Endodermal cell (in vitro differentiated cells): ENCODE measurements at places on chromosomes 11 and 22. TPM values are rescaled to one million over a fixed set of nuclear protein-coding genes. Genes with fewer than 3 reads are reported as not detected.

GRCh38 chr11:106378513-106379179 lies 301.2 kb downstream of the AASDHPPT start:
- no peak for DNase-seq

DNA sequence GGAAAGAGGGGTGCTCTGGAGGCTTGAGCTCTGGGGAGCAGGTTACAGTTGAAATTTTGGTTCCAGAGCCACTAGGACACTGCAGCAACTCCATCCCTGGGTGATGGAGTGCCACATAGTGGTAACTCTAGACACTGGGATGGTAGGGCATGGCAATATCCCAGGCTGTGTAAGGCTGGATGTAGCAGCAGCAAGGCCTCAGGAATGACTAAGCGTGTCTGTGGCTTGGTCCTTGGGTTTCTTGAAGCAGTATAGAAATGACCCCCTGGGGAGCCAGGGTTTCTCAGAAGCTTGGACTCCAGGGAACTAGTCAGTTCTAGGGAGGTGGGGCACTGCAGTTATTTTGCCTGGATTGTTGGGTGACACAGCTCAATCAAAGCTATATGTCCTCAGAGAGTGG lies 8.1 kb downstream of the MS4A4A start:
- no peak for DNase-seq

GRCh38 chr22:37403267-37403960 lies 23.9 kb downstream of the ELFN2 start:
- DNase-seq, result peak; percentile 64

- DNase-seq, result no peak
These were observed 14.1 kb downstream of the BTBD10 start for GRCh38 chr11:13448876-13449275.

GRCh38 chr22:41305646-41306045 lies 4.3 kb downstream of the ZC3H7B start:
- DNase-seq, result no peak

GRCh38 chr11:64007629-64008282 lies 21.5 kb downstream of the OTUB1 start:
- DNase-seq, result peak; percentile 88

DNA sequence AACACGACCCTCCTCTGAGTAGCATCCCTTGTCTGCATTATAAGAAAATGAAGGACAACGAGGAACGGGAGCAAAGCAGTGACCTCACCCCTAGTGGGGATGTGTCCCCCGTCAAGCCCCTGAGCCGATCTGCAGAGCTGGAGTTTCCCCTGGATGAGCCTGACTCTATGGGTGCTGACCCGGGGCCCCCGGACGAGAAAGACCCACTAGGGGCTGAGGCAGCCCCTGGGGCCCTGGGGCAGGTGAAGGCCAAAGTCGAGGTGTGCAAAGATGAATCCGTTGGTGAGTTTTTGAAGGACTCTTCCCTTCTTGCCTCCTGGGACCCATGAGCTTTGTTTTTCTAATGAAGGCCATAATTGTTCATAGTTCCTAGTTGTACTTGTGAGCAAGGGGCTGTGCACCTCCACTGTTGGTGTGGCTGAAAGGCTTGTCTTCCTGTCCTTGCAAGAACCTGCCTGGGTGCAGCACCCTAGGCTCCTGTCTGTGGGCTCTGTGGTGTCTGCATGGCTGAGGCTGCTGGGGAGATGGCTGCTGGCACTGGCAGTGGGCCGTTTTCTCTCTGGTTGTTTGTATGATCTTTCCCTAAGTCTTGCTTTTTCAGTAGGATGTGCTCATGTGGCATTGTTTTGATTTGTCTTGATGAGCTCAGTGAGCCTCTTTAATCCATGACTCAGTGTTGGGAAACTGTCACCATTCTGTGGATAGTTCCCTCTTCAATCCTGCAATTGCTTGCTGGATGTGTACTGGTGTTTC lies 10.1 kb downstream of the DGCR8 start:
- no peak for DNase-seq

GRCh38 chr11:65180877-65181568 lies 705 bp upstream of the CAPN1 start:
- peak; percentile 94 for DNase-seq

DNA sequence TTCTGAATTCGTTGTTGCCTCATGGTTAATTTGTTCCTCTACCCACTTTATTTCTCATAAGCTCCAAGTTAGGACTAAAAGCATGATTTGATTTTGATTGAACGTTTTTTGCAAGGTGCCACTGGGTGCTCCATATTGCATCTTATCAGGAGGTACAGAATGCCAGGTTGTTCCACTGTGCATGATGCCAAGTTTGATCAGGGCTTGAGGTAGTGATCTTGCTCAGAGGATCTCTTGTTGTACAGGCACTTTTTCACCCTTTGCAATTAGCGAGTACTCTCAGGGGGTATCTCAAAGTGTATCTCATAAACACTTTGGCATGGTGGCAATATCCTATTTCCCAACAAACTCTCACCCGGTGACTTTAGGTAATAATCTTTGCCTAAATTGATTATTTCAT lies 4.0 kb downstream of the GRAP2 start:
- no peak for DNase-seq

GRCh38 chr11:115765803-115766239 lies 261.6 kb upstream of the CADM1 start:
- DNase-seq, result no peak

GRCh38 chr11:76640501-76640900 lies 30.0 kb downstream of the LRRC32 start:
- DNase-seq, result peak; percentile 72

DNA sequence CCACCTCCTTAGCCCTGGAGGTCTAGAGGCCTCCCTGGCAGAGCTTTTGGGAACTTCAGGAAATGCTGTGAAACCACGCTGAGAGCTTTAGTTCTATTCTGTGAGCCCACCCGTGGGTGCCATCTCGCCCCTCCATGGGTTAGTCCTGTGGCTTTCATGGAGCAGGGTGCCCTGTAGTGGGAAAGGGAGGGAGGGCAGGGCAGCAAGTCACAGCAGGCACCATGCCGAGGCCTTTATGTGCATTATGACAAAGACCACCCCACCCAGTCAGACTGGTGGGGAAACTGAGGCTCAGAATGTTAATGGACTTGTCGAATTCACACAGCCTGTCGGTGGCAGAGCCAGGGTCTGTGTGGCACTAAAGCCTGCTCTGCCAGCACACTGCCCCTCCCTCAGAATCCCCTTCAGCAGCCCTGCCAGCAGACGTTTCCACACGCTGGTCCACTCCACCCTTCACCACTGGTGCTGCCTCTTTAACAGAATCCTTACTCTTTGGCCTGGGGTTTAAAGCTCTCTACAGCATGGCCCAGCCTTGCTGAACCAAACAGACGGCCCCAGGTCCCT lies 13.4 kb downstream of the TMPRSS13 start:
- peak; percentile 38 for DNase-seq

DNA sequence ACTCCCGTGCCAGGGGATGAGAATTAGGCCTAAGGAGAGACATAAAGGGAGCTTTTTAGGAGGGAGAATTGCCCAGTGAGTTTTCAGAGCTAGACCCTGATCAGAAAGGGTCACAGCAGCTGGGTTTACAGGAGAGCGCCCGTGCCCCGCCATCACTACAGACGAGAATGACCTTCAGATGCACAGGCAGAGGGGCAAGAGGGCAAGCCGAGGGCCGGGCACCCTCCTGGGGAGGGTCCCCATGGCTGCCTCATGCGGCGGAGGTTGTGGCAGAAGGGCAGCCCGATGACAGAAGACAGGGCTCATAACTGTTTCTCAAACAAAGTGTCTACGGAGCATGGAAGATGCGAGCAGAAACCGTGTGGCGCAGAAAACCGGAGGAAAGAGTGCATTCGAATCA lies 72.2 kb downstream of the TRMU start:
- no peak for DNase-seq

GRCh38 chr22:46058591-46059519 lies 81.9 kb upstream of the WNT7B start:
- peak; percentile 32 for DNase-seq

- DNase-seq, result peak; percentile 93
These were observed 53.8 kb downstream of the ST14 start for GRCh38 chr11:130213143-130213978.

DNA sequence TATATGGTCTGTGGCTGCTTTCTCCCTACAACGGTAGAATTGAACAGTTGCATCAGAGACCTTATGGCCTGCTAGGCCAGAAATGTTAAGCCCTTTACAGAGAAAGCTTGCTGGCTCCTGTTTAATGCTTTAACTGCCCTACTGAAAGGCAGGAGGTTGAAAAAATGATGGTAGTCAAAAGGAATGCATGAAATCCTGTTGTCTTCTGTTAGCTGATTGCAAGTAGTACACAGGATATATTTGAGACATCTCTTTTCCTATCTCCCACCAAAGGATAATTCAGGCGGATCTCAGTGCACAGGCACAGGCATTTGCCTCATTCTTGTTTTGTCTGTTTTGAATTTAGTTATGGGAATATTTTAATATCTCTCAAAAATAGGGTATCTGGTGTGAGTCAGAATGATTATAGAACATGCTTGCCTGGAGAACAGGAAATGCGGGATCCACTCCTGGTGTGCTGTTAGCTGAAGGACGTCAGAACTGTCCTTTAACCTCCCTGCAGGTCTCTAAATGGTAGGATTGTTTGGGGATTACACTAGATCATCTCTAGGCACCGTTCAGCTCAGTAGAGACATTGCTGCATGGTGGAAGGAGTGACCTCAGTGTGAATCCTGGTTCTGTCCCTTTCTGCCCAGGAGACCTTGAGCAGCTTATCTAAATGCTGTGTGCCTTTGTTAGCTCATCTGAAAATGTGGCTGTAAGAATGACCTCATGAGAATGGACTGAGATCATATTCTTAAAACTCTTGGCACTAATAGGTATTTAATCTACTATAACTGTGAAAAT lies 49.5 kb downstream of the PACS1 start:
- DNase-seq, result peak; percentile 73

- no peak for DNase-seq
These were observed 63.7 kb downstream of the PPFIBP2 start for GRCh38 chr11:7577291-7578190.

- DNase-seq, result peak; percentile 54
These were observed 1354.4 kb downstream of the LRRC4C start for GRCh38 chr11:40104941-40105550.

DNA sequence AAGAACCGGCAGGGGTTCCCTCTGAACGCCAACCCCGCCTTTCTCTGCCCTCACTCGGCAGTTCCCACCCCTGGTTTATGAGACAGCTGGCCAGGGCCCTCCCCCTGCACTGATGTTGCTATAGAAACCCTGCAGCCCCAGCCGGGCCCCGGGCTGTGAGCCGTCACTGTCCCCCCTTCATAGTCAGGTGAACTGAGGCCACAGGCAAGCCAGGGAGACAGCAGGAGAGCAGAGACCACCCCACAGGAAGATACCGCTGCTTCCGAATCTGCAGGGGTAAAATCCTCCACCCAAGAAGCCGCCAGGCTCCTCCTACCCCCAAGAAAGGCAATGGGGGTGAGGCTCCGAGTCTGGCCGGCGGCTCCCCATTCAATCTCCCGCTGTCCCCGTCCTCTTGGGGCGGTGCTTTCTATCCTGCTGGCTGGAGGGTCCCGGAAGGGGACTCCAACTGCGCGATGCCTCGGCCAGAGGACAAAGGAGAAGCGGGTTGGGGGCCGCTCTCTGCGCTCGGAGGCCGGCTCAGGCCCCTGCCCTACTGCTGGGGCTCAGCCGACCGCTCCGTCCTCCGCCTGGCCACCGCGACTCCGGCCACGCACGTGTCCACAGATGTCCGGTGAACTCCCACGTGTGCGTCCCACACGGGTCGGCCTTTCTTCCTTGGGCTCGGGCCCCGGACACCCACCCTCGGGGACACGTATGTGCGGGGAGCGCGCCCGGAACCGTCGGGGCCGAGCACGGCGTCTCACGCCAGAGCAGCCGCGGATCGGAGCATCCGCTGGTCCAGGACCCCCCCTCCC lies 587 bp downstream of the SLC25A22 start:
- peak; percentile 87 for DNase-seq

GRCh38 chr11:64263021-64263946 lies 12.0 kb downstream of the PLCB3 start:
- DNase-seq, result peak; percentile 76

SEZ6L gene
- total RNA-seq, result 13.8 to 39.4 TPM (median 38.9 TPM) in 3 replicates

SMTNL1 gene
- 0.22 TPM in 1 of 3 replicates, not detected in the others for total RNA-seq

KRTAP5-4 gene
- not detected in 3 replicates for total RNA-seq

SYT13 gene
- 7.0 to 11.0 TPM (median 9.3 TPM) in 3 replicates for total RNA-seq

CSF2RB gene
- not detected in 2 replicates for total RNA-seq

BDNF gene
- 0.08 to 0.16 TPM in 2 of 3 replicates, not detected in the other for total RNA-seq

ROBO4 gene
- total RNA-seq, result 0.25 and 0.59 TPM in 2 replicates

PRG3 gene
- not detected in 3 replicates for total RNA-seq
